T-cell (primary cell): ENCODE measurements at places on chromosomes 3 and 15.

GRCh38 chr3:157499342-157499963 is 3.8 kb downstream of the VEPH1 start:
- no peak overlapping the region for H3K4me3 ChIP-seq
- peaks cover 6% of the 10 kb centered on the region for H3K27me3 ChIP-seq
- DNase-seq, result no peak
- no peaks in the 10 kb centered on the region for H3K4me1 ChIP-seq
- H3K36me3 ChIP-seq, result no peaks in the 10 kb centered on the region
- no peak overlapping the region for H3K27ac ChIP-seq

GRCh38 chr3:148863814-148864213 is 1.3 kb upstream of the CPA3 start:
- DNase-seq, result no peak
- H3K27ac ChIP-seq, result no peak overlapping the region
- no peaks in the 10 kb centered on the region for H3K27me3 ChIP-seq
- no peaks in the 10 kb centered on the region for H3K4me1 ChIP-seq
- H3K4me3 ChIP-seq, result no peak overlapping the region
- H3K36me3 ChIP-seq, result no peaks in the 10 kb centered on the region

DNA sequence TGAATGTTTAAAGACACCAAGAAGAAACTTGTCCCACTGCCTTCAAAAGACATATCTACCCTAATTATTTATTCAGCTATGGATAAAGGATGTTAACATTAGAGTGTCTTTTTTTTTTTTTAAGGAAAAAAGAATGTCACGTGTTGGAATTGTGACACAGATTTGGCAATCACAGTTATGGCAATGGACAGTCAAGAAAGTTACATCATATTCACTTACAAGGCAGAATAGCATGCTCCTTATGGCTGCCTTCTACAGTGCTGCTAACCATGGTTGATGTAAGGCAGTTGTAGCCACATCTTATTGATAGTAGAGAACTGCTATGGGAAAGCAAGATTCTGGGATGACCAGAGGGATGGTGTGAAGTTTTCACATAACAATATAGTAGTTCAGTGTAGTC is 128.8 kb upstream of the ZBTB20 start:
- no peak for DNase-seq
- H3K4me1 ChIP-seq, result no peaks in the 10 kb centered on the region
- no peak overlapping the region for H3K27ac ChIP-seq
- H3K4me3 ChIP-seq, result no peak overlapping the region
- no peaks in the 10 kb centered on the region for H3K27me3 ChIP-seq

DNA sequence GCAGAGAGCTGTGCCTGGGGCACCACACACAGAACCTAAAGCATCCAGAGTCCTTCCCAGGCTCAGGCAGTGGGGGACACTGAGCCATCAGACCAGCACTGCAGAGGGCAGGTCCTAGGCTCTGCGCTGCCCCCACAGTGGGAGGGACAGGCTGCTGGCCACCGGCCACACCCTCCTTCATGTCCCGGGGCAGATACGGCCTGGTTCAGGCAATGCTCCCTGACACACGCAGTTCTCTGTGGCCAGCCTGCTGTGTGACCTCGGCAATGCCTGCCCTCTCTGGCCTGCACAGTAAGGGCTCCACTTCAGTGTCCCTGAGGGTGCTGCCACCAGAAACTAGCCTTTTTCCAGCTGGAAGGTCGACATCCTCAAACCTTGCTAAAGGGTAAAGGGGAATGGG is 12.4 kb downstream of the LINGO1 start:
- H3K4me3 ChIP-seq, result no peak overlapping the region
- no peaks in the 10 kb centered on the region for H3K36me3 ChIP-seq
- H3K27ac ChIP-seq, result no peak overlapping the region
- no peak for DNase-seq

GRCh38 chr3:179166561-179167201 is 18.5 kb downstream of the PIK3CA start:
- no peak for DNase-seq
- H3K27ac ChIP-seq, result no peak overlapping the region
- peaks cover 2% of the 10 kb centered on the region for H3K4me1 ChIP-seq
- H3K27me3 ChIP-seq, result no peaks in the 10 kb centered on the region
- no peaks in the 10 kb centered on the region for H3K36me3 ChIP-seq
- H3K4me3 ChIP-seq, result no peak overlapping the region

DNA sequence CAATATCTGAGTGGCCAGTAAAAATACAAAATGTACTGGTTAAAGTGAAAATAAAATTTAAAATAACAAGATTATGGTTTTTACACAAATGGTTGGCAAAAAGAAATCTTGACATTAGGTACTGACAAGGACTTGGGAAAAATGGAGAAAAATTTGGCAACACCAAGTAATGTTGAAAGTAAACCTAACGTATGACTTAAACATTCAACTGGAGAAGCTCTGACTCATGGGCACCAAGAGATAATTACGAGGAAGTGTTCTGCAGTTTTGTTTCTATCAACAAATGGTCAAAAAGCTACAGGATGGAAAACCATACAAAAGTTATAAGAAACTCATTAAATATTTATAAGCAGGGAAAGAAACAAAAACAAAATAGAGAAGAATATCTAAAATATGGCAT is 177.7 kb downstream of the ZNF385D start:
- no peak overlapping the region for H3K4me3 ChIP-seq
- H3K36me3 ChIP-seq, result no peaks in the 10 kb centered on the region
- no peaks in the 10 kb centered on the region for H3K4me1 ChIP-seq
- H3K27me3 ChIP-seq, result no peaks in the 10 kb centered on the region
- H3K27ac ChIP-seq, result no peak overlapping the region

DNA sequence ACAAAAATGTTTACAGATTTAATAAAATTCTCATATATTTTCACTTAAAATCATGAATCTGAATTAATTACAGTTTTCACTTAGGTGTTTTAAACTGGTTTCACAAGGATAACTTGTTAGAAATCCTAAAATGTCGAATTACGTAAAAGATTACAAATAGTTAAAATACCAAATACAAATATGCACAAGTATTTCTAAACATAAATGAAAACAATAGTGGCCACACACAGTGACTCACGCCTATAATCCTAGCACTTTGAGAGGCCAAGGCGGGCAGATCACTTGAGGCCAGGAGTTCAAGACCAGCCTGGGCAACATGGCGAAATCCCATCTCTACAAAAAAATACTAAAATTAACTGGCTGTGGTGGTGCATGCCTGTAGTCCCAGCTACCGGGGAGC is 10.9 kb upstream of the TBL1XR1 start:
- no peaks in the 10 kb centered on the region for H3K36me3 ChIP-seq
- no peak overlapping the region for H3K27ac ChIP-seq
- no peak overlapping the region for H3K4me3 ChIP-seq
- DNase-seq, result no peak
- no peaks in the 10 kb centered on the region for H3K4me1 ChIP-seq
- no peaks in the 10 kb centered on the region for H3K27me3 ChIP-seq

DNA sequence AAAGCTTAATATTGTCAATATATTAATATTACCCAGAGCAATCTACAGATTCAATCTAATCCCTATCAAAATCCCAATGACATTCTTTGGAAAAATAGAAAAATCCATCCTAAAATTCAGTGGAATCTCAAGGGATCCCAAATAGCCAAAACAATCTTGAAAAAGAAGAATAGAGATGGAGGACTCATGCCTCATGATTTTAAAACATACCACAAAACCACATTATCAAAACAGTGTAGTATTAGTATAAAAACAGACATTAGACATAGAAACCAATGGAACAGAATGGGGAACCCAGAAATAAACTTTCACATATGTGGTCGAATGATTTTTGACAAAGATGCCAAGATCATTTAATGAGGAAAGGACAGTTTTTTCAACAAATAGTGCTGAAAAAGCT is 14.6 kb downstream of the NEK4 start:
- no peak overlapping the region for H3K27ac ChIP-seq
- no peak for DNase-seq
- H3K36me3 ChIP-seq, result peaks cover 36% of the 10 kb centered on the region
- H3K4me1 ChIP-seq, result no peaks in the 10 kb centered on the region
- H3K4me3 ChIP-seq, result no peak overlapping the region

- H3K4me3 ChIP-seq, result no peak overlapping the region
- H3K36me3 ChIP-seq, result no peaks in the 10 kb centered on the region
- H3K4me1 ChIP-seq, result no peaks in the 10 kb centered on the region
- no peaks in the 10 kb centered on the region for H3K27me3 ChIP-seq
Observed at GRCh38 chr3:188822004-188822403, 349.8 kb upstream of the TPRG1 start.

- peak overlapping the region; percentile 1 for H3K27ac ChIP-seq
- no peaks in the 10 kb centered on the region for H3K36me3 ChIP-seq
- H3K4me1 ChIP-seq, result no peaks in the 10 kb centered on the region
- H3K4me3 ChIP-seq, result no peak overlapping the region
- no peaks in the 10 kb centered on the region for H3K27me3 ChIP-seq
- peak; percentile 12 for DNase-seq
Observed at GRCh38 chr15:87597346-87598052, 659.0 kb downstream of the NTRK3 start.

DNA sequence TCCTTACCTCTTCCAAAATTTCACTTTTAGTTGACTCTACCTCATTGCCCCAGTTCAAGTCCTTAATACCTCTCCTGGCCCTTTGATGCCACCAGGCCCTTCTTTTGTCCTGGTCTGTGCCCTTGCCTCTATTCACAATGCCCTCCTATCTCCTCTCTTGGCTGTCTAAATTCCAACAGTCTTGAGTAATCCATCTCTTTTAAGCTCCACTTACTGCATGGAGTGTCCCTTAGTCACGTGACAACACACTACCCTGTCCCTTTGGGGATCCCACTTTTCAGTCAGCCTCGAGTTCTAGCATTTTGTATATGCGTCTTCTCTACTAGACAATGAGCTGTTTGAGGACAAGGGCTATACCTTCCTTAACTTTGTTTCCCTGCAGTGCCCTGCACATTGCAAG is 52.7 kb upstream of the SCN5A start:
- DNase-seq, result no peak
- H3K4me3 ChIP-seq, result no peak overlapping the region
- no peaks in the 10 kb centered on the region for H3K36me3 ChIP-seq
- H3K27me3 ChIP-seq, result no peaks in the 10 kb centered on the region

DNA sequence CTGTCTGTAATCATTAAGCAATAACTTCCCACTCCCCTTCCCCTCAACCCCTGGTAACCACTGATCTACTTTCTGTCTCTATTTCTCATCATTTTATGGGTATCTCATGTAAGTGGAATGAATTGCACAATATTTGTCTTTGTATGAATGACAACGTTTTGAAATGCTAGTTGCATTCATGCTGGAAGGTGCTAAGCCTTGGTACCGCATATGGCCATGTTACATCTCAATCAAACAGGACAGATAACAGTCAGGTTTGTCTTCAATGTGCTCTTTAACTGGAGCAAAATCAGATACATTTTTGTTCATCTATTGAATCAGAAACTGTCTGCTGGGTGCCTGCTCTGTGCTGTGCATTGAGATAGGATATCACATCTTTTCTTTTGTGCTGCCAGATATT is 134.2 kb downstream of the AGBL1 start:
- no peak overlapping the region for H3K27ac ChIP-seq
- no peak for DNase-seq
- H3K27me3 ChIP-seq, result peaks cover 9% of the 10 kb centered on the region
- H3K36me3 ChIP-seq, result no peaks in the 10 kb centered on the region
- H3K4me3 ChIP-seq, result no peak overlapping the region

- peaks cover 10% of the 10 kb centered on the region for H3K4me1 ChIP-seq
- no peak for DNase-seq
- no peak overlapping the region for H3K27ac ChIP-seq
- H3K27me3 ChIP-seq, result no peaks in the 10 kb centered on the region
- no peak overlapping the region for H3K4me3 ChIP-seq
- H3K36me3 ChIP-seq, result no peaks in the 10 kb centered on the region
Observed at GRCh38 chr3:186869253-186870100, 27.0 kb downstream of the ADIPOQ start.

DNA sequence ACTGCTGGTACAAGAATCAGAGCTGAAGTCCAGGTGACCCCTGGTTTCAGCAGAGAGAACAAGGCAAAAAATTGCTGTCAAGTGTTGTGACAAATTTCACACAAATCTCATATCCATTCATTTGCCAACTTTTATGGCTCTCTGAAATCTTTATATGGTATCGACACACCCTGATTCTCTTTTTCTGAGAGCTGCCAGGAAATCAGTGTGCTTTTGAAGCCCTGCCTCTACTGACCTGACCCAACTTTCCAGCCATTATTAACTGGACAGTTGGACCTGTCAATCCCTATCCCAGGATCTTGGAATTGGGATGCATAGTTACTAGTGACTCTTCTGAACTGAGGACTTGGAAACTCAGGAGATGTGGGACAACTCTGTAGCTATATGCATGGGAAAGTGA is 288.2 kb upstream of the GADL1 start:
- H3K27ac ChIP-seq, result no peak overlapping the region
- H3K27me3 ChIP-seq, result no peaks in the 10 kb centered on the region
- DNase-seq, result no peak
- H3K4me3 ChIP-seq, result no peak overlapping the region
- H3K4me1 ChIP-seq, result no peaks in the 10 kb centered on the region
- no peaks in the 10 kb centered on the region for H3K36me3 ChIP-seq

GRCh38 chr15:34734303-34734702 is 20.5 kb downstream of the GJD2 start:
- no peak overlapping the region for H3K27ac ChIP-seq
- peaks cover 2% of the 10 kb centered on the region for H3K27me3 ChIP-seq
- H3K4me1 ChIP-seq, result no peaks in the 10 kb centered on the region
- no peaks in the 10 kb centered on the region for H3K36me3 ChIP-seq
- no peak overlapping the region for H3K4me3 ChIP-seq
- no peak for DNase-seq

DNA sequence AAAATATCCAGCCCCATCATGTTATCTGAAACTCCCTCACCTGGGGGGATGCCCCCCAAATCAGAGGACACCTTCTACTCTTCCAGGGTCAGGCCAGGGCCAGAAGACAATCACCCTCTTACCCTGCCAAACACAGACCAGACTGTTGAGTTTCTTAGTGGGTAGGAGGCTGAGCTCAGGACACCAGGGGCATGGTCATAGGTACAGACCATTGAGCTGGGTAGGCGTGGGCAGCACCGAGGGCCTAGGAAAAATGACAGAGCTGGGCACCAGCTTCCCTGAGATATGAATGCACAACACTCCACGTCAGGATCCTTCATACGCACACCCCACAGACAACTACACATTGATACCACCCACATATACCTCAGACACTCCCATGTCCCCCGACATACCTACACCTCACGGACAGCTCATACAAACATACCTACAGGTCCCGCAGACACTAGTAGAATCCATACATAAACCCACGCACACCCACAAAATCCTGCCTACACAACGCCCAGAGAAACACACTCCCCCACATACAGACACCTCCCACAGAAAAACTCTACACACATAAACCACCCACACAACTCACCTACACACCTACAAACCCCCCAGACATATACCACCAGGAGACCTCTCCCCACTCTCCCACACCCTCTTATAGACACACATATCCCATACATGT is 11.8 kb downstream of the AP3B2 start:
- no peaks in the 10 kb centered on the region for H3K4me1 ChIP-seq
- H3K27me3 ChIP-seq, result no peaks in the 10 kb centered on the region
- H3K4me3 ChIP-seq, result no peak overlapping the region
- no peak for DNase-seq
- no peak overlapping the region for H3K27ac ChIP-seq
